ENCODE measurements at places on chromosomes 12 and 14. TPM values are rescaled to one million over a fixed set of nuclear protein-coding genes. Genes with fewer than 3 reads are reported as not detected.
A peak's percentile ranks its signal among the peaks of the same experiment; 100 is the strongest.

DNA sequence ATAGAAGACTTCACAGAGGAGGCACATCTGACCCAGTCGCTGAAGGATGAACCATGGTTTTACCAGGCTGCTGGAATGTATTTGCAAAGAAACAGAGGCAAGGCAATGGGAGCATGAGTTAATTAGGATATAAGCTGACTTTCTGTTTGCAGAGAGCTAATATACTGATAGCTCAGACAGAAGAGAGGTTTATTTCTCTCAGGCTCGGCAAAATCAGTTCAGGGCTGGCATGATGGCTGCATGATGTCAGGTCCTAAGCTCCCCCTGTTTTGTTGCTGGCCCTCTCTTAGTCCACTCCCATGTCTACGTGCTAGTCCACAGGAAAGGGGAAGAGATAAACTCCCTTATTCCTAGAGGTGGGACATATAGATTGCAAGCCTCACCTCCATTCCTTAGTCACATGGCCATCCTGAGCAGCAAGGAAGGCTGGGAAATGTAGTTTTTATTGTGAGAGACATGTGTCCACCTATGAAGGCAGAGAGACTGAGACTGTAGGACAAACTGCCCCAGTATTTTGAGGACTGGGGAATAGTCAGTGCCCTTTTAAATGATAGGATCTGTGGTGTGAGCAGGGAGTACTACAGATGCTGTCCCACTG, 224.5 kb downstream of the VRK1 start:
- peak; percentile 33 for DNase-seq

PMEL gene
- 1.0 TPM for polyA plus RNA-seq

GRCh38 chr14:104420990-104421389, 158.6 kb upstream of the C14orf180 start:
- DNase-seq, result no peak

DNA sequence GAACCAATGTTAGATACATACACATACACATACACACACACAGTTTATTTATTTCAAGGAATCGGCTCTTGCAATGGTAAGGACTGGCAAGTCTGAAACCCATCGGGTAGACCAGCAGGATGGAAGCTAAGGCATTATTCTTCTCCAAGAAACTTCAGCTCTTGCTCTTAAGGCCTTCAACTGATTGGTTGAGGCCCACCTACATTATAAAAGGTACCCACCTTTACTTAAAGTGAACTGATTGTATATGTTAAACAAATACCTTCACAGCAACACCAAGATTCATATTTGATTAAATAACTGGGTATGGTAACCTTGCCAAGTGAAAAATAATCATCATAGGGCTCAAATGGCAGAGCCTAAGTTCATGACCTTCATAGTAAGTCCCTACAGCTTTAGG, 695.5 kb downstream of the BCL11B start:
- DNase-seq, result no peak

DNA sequence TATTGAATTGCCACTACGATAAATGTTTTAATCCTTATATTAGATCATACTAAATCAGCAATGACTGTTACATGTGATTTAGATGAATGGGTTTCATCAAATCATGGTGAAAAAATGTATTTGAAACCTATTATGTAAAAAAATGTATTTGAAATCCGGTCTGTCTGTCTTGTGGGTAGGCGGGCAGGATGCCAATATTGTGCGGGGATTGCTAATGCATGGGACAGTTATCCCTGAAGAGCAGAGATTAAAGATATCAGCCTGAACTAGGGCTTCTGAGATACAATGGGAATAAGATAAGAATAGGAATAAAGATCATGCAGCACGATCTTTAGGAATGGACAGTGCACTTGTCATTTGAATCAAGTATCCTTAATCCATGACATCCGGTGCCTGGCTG, 134.0 kb downstream of the PRKCH start:
- no peak for DNase-seq

NRL gene
- 0.93 TPM for polyA plus RNA-seq

GRCh38 chr12:31323391-31324115, 2.4 kb downstream of the SINHCAF start:
- DNase-seq, result peak; percentile 41

GRCh38 chr14:71591231-71591630, 341.0 kb upstream of the RGS6 start:
- DNase-seq, result no peak

ANKRD33 gene
- not detected for polyA plus RNA-seq

DNA sequence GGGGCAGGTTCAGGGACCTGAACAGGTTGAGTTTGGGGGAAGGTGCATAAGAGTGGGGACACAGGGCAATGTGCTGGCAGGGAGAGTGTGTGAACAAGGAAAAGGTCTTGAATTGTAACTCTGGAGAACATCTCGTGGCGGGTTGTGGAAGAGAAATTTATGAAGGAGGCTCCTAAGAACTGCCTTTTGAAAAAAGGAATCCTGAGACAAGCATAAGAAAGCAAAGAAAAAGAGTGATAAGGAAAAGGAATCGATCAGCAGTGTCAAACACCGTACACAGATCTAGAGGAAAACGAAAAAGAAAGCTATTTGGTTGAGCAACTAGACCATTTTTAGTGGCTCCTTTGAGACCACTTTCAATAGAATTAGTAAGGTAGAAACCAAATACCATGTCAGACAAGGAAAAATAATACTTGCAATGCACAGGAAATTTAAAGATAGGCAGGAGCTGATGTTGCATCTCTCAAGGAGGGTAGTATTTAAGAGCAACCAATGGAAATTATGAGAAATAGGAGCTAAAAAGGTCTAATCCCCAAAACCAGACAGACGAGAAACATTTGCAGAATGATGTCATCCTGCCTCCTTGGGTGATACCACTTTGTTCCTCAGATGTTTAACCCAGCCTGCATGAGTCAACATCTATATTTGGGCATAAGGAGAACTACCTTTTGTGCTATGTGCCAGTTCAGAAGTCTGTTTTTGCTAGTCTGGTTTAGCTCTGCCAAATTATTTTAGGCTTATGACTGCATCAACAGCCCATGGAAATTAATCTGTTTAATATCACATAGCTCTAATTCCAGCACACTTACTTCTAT, 64.5 kb upstream of the STK38L start:
- peak; percentile 94 for DNase-seq

Data from A549 (cell line).